ENCODE measurements at places on chromosomes 5 and 9. TPM values are rescaled to one million over a fixed set of nuclear protein-coding genes. Genes with fewer than 3 reads are reported as not detected.

The ADCY2 gene
- not detected for total RNA-seq

The GARNL3 gene
- total RNA-seq, result 3.1 TPM

The FBP2 gene
- not detected for total RNA-seq

The ARID3C gene
- 0.13 TPM for total RNA-seq

The KYAT1 gene
- 12.4 TPM for total RNA-seq

The RNF44 gene
- total RNA-seq, result 3.2 TPM

The TNFSF15 gene
- total RNA-seq, result 1.3 TPM

The NRARP gene
- 14.0 TPM for total RNA-seq

The PIP5KL1 gene
- 0.21 TPM for total RNA-seq

The TSSK1B gene
- total RNA-seq, result not detected

The IFNB1 gene
- total RNA-seq, result not detected

The ACTBL2 gene
- not detected for total RNA-seq

The ELP1 gene
- 30.8 TPM for total RNA-seq

The SHOC1 gene
- total RNA-seq, result not detected

The KLF4 gene
- total RNA-seq, result 1.6 TPM

The FOXD4L3 gene
- total RNA-seq, result not detected

The TMC1 gene
- total RNA-seq, result 0.99 TPM

The NTNG2 gene
- total RNA-seq, result 0.92 TPM

The IFNK gene
- not detected for total RNA-seq

The STK32A gene
- total RNA-seq, result 0.18 TPM

The LCN10 gene
- not detected for total RNA-seq

The SHROOM1 gene
- total RNA-seq, result 5.3 TPM

The SNX24 gene
- 12.7 TPM for total RNA-seq

The TERT gene
- 0.07 TPM for total RNA-seq

The LCN6 gene
- not detected for total RNA-seq

The ALDH1A1 gene
- total RNA-seq, result 699 TPM

The CDH12 gene
- not detected for total RNA-seq

The FOCAD gene
- 88.4 TPM for total RNA-seq

The SLC35A4 gene
- 22.6 TPM for total RNA-seq

The MPDZ gene
- 84.2 TPM for total RNA-seq

The DIPK1B gene
- total RNA-seq, result 177 TPM

The PAPPA gene
- total RNA-seq, result 0.07 TPM

The OR1Q1 gene
- total RNA-seq, result not detected

The OBP2A gene
- total RNA-seq, result not detected

The PALM2AKAP2 gene
- total RNA-seq, result under 0.01 TPM

The GPR150 gene
- 0.20 TPM for total RNA-seq

The HAND1 gene
- total RNA-seq, result 0.07 TPM

The ALDH7A1 gene
- 65.5 TPM for total RNA-seq

The DOCK8 gene
- 0.78 TPM for total RNA-seq

The JAKMIP2 gene
- total RNA-seq, result not detected

Measured in pulmonary artery endothelial cell (primary cell).